ENCODE measurements at places on chromosomes 12 and 14. TPM values are rescaled to one million over a fixed set of nuclear protein-coding genes. Genes with fewer than 3 reads are reported as not detected.

Gene B4GALNT1
- polyA plus RNA-seq: 1.1 TPM

Gene MFAP5
- 0.10 TPM for polyA plus RNA-seq

Gene ACVRL1
- 37.1 TPM for polyA plus RNA-seq

Gene LMNTD1
- not detected for polyA plus RNA-seq

Gene SLC35F4
- 3.7 TPM for polyA plus RNA-seq

Gene PPP1R1A
- 60.7 TPM for polyA plus RNA-seq

Gene KNTC1
- 31.8 TPM for polyA plus RNA-seq

Gene PLA2G1B
- 0.41 TPM for polyA plus RNA-seq

Gene EXOC3L4
- 8.3 TPM for polyA plus RNA-seq

Gene OR6C76
- polyA plus RNA-seq: not detected

Gene RHOF
- 13.2 TPM for polyA plus RNA-seq

Data from renal pelvis (tissue), 12 donors.